ENCODE measurements at places on chromosomes 4 and X.

DNA sequence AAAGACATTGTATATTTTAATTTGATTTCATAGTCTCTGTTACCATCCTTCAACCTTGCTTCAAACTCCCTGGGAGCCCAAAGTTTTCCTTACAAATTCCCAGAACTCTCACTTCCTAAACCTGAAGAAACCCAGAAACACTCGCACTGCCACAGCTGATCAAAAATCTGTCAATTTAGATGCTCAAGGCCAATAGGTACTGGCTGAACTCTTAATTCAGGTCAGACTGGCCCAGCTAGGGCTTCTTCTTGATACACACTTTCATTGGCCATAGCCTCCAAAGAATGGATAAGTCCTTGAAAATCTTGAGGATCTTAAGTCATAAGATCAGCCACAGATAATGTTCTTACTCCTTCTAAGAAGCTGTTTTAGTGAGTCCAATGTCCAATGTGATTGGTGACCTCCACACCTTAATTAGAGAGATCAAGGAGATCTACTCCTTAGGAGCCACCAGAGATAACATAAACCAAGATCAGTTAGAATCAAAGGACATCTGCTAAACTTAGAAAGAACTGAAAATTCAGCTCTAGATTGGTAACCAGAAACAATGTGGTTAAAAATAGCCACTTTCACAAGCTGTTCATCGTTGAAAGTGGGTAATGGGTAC is 51.5 kb downstream of the ACSL4 start:
- DNase-seq: no peak

DNA sequence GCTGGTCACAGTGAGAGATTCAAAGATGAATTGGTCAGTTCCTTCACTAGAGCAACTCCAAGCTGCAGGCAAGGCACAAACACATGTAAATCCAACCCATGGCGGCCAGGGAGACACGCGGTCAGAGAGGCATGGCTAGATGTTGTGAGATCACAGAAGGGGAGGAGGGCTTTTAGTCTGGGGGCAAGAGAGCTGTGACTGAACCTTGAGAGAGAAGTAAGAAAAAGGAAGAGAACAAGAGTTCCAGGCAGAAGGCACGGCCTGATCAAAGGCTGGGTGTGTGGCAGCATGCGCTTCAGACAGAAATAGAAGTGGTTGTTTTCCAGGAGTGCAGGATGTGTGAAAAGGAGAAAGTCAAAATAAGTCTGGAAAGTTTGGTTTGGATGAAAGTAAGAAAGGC is 15.9 kb downstream of the CCDC149 start:
- no peak for DNase-seq

- DNase-seq: peak; percentile 79
These were observed at the start of gene NSUN7 for GRCh38 chr4:40749717-40750460. NSUN7 (plus strand) TSS chr4:40749955; CDS start chr4:40750694, 739 bp downstream.

DNA sequence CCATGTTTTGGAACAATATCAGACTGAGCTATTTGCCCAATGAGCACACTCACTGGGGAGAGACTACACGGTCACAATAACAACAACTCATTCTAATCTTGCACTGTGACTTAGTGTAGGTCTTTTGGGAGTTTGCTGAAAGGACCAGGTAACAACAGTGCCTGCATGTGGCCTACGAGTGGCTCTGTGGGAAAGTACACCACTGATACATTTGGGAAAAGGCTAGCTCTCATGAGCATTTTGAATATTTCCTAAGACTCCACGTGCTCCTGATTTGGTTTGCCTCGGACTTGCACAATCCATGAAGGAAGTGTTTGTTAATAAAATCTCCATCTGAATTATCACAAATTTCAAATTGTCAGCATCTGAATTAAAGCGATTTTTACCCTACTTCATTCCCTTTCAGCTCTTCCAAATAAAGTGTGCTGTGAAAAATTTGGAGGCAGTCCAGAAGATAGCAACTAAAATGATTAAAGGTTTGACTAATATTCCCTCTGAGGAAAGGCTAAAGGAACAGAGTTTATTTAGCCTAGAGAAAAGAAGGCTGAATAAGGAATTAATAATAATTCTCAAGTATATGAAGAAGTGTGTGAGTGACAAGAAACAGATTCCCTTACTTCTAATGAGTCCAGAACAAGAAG is 406.4 kb downstream of the PPARGC1A start:
- DNase-seq: no peak

DNA sequence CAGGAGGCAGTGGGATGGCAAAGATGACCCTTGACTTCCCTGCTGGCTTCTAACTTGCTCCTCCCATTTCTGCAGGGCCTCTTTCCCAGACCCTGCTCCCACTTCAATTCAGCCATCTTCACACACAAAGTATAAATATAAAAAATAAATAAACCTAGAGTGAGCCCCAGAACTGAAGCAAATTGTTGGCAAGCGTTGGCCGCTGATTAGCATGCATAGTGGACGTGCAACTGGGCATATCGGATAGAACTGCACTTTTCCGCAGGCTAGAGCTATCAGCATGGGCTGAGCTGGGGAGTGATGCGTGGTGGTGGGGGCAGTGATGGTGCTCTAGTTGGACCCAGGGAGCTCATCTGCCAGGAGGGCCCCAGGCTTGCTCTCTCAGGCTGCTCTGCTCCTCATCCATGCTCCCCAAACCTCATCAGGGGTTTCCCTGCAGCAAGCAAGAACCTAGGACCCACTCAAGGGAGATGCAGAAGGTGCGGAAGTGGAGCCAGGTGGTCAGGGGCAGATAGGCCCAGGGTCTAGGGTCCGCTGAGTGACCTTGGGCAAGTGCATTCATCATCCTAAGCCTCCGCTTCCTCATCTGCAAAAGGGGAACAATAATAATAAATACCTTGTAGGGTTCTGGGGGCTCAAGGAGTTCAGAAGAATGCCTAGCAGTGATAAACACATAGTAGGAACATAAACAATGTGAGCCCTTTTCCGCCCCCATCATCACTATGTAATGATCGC is 146.8 kb upstream of the PJA1 start:
- DNase-seq: no peak

All from nephron progenitor cell (in vitro differentiated cells).